ENCODE measurements at places on chromosomes 1 and 21.
A peak's percentile ranks its signal among the peaks of the same experiment; 100 is the strongest.

GRCh38 chr21:35528116-35529042, 479.3 kb upstream of the RUNX1 start:
- DNase-seq, result no peak

DNA sequence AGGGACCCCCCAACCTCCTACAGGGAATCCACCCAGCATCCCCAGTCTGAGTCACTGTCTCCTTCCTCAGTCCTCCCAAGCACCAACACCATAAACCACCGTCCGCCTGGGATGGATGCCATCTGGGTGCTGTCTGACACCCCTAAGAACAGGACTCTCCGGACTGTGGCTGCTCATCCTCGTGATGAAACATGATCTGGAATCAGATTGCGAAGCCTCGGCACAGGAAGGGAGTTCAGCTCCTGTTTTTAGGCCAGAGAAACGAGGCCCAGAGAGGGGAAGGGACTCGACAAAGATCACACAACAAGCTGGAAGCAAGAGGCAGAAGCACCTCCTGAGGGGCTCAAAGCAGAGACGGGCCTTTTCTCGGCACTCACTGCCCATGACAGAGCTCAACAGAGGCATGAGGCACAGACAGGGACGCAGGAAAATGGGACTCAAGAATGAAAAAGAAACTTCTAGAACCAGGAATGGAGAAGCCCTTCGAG, 8.4 kb downstream of the KCNN3 start:
- no peak for DNase-seq

GRCh38 chr1:19661721-19662228, 2.9 kb upstream of the HTR6 start:
- DNase-seq, result no peak

DNA sequence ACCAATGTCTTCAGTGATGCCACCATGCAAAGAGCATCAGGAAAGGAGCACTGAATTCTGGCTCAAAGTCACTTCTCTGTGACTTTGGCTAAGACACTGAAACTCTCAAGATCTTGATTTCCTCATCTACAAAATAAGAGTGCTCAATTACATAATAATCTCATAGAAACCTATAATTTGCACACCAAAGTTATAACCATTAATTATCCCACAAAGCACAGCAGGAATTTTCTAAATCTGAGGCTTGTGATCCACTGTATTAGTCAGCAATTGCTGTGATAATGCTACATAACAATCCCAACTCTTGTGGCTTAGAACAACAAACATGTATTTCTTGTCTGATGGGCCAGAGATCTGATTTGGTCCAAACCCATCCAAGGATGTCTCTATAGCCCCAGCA, 108.7 kb downstream of the PSMG1 start:
- DNase-seq, result no peak

DNA sequence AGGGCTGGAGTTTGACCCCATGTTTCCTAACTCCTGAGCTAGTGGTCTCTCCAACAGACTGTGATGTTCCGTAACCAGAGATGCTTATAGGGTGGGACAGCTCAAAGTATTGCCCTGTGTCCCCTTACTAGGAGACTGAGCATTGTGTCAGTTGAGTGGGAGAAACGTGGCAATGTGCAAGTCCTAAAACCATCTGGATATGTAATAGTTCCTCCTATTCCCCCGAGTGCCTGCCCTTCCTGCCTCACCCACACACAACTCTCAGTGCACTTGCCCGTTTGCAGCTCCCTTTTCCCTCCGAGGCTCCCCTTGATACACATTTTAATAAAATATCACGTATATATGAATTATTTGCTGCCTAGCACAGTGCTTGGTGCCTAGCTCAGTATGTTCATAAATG, 3.4 kb downstream of the PIGV start:
- DNase-seq, result no peak

GRCh38 chr1:162695687-162696086, 63.4 kb downstream of the DDR2 start:
- no peak for DNase-seq

- DNase-seq, result no peak
These were observed 7.6 kb upstream of the GBP4 start for GRCh38 chr1:89206373-89206772.

GRCh38 chr1:151512801-151513625, 1.8 kb downstream of the CGN start:
- peak; percentile 78 for DNase-seq

GRCh38 chr21:40830836-40831235, 16.1 kb downstream of the DSCAM start:
- no peak for DNase-seq
